NCI-H2081 treated with DMSO at 0.1 percent for 48 hours (cell line): ENCODE measurements at places on chromosomes 12 and 14.

DNA sequence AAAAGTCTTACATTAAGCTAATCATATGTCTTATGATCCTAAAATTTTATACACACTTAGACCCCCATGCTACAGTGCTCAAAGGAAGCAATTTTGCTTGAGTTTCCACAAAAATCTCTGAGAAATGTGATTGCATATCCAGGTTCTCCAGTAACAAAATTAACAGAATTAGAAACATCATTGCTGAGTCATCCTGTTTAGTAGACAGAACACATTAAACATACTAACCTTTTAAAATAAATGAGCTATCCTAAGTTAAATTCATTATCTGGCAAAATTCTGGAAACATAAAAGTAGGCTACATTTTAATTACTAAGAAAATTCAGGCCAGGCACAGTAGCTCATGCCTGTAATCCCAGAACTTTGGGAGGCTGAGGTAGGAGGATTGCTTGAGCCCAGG is 94.7 kb downstream of the DENND5B start:
- no peak for DNase-seq

DNA sequence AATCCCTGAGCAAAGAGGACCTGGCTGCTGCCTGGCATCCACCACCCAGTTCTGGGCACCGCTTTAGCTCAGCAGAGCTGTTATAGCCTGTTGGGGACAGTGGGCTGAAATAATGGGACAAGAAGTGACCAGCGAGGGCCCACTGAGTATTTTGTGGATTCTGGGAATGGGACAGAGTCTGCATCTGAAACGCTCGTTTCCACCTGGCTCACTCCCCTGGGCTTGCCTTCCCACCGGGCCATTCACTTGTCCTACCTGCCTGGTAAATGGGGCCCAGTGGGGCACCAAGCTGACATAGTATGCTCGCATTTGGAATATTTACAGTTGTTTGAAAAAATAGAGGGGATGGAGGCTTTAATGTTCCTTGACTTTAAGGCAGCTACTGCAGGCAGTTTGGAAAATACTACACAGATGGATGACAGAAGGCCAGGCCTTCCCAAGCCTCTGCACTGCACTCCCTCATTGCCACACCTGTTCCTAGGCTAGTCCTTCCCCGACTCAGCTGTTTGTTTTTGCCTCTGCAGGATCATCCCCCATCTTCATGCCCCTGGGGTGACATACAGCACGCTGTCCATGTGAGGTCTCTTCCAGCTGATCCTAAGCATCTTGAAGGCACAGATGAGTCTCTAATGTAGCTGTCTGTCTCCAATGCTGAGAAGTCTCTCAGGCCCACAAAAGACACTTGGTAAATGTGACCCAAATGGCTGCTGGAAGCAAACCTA is 61.3 kb upstream of the DICER1 start:
- DNase-seq = no peak

- peak; percentile 39 for DNase-seq
Measured at GRCh38 chr12:57069523-57069922, 9.1 kb downstream of the NEMP1 start.

GRCh38 chr12:83660727-83661358 is 974.1 kb downstream of the TMTC2 start:
- no peak for DNase-seq

- no peak for DNase-seq
Measured at GRCh38 chr12:11830307-11830801, 180.9 kb downstream of the ETV6 start.

DNA sequence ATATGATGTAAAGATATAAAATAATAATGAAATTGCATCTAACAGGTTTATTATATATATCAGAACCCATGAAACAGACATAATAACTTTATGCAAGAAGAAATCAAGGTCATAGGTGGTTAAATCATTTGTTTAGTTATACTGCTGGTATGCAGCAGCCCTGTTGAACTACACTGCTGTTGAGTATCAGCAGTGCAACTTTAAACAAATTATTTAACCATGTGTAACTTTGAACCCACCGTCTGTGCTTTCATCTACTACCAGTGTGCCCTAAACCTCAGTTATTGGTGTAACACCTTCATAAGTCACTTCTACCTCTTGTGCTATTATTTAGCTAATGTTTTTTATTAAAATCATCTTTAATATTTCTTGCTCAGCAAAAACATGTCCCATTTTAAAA is 262.3 kb upstream of the CRY1 start:
- no peak for DNase-seq
